Activated CD8-positive, alpha-beta memory T cell treated with anti-CD3 and anti-CD28 coated beads for 1 hour (primary cell): ENCODE measurements at places on chromosomes 12 and 14.

DNA sequence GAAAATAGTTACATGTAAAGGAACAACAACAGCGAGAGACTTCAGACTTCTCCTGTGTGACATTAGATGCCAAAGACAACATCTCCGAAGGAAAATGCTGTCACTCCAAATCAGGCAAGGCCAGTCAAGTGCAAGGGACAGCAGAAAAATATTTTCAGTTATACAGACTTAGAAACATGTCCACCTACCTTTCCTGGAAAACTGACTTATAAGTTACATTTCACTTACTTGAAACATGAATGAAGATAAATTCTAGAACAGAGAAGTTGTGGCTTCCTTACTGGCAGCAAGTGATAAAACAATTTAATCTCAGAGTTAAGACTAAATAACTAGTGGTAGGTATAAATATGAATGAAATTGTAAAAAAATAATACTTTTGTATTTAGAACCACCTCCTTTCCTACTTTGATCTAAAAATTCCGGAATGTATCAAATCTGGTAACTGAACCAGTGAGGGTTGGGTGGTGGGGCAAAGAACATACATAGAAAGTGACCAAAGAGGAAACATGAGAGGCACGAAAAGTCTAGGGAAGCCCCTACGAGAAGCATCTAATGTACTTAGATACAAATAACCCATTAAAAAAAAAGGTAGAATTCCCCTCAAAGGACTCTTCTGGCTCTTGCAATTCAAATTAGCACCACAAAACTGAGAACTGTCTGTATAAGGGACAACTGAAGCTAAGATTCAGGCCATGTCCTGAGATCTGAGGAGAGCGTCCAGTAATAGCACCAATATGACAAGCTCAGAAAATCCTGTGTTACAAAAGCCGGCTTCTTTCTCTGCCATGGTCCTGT, 21.2 kb downstream of the MTHFD1 start:
- no peak for DNase-seq

- no peak for DNase-seq
Measured at GRCh38 chr12:46460682-46461210, 88.2 kb upstream of the SLC38A2 start.

DNA sequence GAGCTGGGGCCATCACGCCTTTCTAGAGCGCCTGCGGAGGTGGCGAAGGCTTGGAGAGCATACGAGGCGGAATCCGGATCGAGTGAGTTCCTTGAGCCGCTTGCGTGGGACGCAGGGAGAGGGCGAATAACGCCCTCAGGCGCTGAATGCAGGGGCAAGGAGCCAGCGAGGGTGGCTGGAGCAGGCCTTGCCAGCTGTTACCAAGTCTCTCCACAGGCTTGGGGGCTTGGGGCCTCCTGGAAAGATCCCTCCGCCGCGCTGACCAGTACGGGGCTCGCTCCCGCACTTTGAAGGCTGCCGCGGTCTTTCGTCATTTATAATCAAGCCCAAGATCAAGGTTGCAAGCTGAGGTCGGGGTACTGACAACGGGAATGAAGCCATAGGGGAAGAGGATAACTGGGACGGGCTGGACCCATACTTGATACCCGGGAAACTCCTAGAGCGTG, 1.2 kb downstream of the FLRT2 start:
- DNase-seq, result no peak

GRCh38 chr12:8661016-8661415, 1.6 kb downstream of the MFAP5 start:
- no peak for DNase-seq
